BE2C (cell line): ENCODE measurements at places on chromosomes 1 and 21.
A peak's percentile ranks its signal among the peaks of the same experiment; 100 is the strongest.

GRCh38 chr1:39981945-39982344 lies 27.0 kb downstream of the MFSD2A start:
- no peak for DNase-seq

GRCh38 chr1:116356673-116357072 lies 16.4 kb upstream of the ATP1A1 start:
- DNase-seq, result no peak

DNA sequence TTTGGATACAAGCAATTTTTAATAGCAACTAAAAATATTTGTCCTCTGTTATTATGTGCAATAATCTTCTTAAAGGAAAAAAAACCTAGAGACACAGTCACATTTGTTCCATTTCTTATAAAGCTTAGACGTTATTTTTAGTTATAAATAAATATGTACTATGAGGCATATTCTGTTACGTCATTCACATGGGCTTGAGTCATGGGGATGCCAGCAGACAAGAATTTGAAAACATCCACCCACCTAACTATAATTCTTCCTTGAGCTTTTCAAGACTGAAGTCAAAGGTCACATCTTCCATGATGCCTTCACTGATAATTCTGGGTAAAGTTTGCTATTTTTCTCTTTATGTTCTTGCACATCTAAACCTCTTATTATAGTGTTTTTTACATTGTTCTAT lies 268.8 kb downstream of the KCTD3 start:
- DNase-seq, result no peak

DNA sequence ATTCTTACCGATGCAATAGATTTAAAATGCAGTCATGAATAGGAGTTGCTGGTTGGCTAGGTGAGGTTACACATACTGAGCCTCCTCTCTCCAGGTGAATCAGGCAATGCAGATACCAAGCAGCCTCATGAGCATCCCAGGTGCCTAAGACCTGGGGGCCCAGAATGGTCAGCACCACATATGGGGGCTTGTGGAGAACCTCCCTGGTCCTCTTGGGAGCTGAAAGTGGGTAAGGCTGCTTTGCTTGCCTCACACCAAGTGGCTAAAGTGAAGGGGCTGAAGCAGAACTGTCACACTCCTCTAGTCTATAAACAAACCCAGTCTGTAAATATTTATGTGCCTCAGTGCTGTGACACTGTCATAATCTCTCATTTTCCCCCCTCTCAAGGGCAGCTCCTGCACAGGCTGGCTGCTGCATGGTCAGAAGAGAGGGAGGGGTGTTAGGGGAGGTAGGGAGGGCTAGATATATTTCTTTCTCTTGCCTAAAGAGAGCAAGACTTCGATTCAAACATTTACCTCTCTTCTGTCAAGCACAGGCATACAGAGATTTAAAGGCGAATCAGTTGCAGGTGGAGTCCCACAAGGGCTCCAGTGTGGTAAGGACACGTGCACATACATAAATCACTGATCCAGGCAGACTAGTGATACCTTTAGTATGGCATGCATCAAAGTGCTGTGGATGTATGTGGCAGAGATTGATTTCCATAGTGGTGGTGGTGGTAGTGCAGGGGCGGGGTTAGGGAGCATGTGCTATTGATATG lies 157.9 kb upstream of the TNR start:
- no peak for DNase-seq

DNA sequence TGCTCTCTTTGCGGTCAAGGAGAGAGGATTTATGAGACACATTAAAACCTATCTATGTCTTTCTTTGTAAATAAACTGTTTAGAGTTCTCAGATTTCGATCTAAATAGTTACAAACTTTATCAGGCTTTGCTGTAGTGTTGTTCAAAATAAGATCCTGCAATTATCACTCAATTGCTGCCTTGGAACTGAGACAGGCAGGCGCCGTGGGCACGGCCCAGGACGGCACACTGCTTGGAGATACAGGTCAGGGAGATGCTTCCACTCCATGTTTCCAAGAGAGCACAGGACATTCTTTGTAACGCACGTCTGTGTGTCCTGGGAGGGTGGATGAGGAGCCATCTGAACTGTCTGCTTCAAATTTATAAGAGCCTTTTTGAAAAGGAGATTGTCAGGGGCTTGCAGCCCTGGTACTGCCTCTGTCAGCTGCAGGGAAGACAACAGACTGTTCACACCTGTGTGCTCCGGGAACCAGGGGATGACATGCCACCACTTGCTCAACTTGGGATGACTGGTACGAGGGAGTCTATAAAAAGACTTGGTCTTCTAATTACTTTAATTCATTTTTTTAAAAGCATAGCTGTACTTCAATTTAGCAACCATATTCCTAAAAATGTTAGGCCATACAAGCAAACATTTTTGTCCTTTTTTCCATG lies 472.9 kb upstream of the RUNX1 start:
- DNase-seq, result no peak

- DNase-seq, result no peak
These were observed 348.5 kb upstream of the ADAMTS5 start for GRCh38 chr21:27315373-27315772.

- no peak for DNase-seq
These were observed 623.9 kb upstream of the NR5A2 start for GRCh38 chr1:199403531-199404116.

- DNase-seq, result peak; percentile 77
These were observed 16.6 kb downstream of the RHBG start for GRCh38 chr1:156385534-156386031.

GRCh38 chr1:156502894-156503697 lies 2.5 kb upstream of the MEF2D start:
- no peak for DNase-seq

GRCh38 chr1:111672331-111672730 lies 52.7 kb downstream of the RAP1A start:
- no peak for DNase-seq

DNA sequence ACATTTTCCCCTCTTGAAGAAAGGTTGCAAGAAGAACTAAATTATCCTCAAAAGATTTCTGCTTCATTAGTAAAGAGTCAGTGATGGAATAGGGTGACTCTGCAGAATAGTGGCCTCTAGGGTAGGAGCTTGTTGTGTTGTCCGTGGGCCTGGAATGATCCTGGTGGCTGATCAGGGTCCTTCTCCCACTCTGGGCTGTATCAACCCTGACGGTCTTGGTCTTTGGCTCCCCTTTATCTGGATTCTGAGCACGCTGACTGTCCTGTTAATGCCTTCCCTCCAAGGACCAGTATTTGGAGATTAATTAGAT lies 36.9 kb upstream of the SRRM1 start:
- no peak for DNase-seq

GRCh38 chr1:7842517-7842916 lies 10.3 kb downstream of the UTS2 start:
- DNase-seq, result no peak

DNA sequence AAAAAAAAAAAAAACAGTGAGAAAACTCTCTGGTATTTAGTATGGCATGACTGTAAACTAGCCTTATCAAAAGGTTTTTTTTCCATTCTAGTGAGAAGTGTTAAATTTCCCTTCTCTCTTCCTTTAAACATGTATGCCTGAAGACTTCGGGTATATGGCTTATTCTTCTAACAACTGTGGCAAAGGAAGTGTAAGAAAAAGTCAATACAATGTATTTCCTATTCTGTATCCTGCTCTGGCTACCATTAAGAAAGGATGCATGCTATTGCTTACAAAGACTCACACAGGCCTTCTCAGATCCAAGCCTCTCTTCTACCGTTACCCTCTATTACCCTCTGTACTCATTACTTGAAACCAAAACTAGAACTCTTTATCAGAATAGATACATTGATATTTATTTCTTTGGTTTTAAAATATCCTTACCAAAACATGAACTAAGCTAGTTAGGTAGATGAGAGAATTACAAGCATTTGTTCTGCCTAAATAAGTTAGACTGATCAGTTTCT lies 8.4 kb downstream of the CEPT1 start:
- no peak for DNase-seq

- no peak for DNase-seq
These were observed 89.0 kb downstream of the NFIA start for GRCh38 chr1:61171346-61171745.

DNA sequence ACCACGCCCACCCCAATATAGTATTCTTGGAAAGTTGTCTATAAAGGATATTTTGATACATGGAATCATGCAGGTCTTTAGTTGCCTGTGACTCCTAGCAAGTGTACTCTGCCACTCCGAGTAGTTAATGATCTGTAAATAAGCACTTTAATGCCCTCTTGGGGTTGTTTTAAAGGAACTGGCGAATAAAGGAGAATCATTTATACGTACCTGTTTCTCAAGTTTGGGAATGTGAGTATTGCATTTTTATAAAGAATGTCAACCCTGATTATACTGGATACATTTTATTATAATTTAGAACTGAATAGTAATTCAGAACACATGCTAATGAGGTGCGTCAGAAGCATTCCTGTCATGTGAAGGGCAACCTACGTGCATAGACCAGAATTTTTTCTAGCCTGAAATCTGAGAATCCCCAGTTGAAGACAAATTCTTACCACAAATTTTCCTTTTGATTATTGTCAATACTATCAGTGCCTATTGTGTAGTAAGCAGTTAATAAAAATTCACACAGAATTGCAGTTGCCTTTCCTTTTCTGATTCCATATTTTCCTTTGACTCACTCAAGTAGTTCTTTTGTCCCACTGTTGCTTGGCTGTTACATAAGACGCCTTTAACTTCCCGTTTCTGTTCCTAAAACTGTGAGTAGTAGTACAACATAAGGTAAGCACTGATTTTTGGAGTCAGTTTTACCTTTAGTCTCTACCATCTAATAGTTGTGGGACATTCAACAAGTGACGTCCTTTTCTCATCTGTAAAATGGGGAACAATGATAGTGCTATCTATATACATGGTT lies 5.1 kb downstream of the AHCYL1 start:
- no peak for DNase-seq

DNA sequence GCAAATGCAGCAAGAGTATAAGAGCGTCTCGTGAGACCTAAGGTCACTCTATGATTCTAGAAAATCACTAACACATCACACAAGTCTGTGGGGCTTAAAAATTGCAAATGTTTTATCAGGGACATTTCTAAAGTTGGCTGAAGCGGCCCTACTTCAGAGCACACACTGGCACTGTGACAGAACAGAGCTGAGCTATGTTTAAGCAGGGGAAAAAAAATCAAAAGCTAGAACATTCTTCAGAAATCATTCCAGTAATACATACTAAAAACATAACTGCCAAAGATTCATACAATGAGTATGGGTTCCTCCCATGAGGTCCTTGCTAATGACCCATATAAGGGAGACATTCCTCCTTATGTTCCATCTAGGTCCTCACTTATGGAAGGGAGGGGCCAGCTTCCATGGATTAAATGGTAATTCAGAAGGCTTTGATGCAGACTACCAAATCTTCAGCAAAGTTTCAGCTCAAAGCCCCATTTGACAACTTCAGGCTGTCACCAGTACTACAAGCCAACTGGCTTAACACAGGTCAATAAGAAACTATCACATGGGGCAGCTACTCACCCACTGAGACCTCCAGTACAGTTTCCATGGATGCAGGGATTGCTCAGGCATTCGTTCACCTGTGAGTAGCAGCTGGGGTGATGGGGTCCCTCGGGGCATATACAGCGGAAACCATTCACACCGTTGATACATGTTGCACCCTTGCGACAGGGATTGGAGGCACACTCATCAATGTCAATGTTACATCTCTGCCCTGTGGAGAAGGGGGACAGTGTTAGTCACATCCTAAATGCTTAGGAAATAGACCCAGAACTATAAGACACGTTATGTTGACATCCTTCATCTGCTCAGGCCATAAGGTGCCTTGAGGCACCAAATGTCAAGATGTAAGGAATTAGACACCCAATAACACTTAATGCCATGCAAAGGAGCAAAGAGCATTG lies 58.4 kb upstream of the ADAM30 start:
- no peak for DNase-seq

GRCh38 chr1:21937372-21938121 lies 437 bp upstream of the HSPG2 start:
- peak; percentile 72 for DNase-seq

DNA sequence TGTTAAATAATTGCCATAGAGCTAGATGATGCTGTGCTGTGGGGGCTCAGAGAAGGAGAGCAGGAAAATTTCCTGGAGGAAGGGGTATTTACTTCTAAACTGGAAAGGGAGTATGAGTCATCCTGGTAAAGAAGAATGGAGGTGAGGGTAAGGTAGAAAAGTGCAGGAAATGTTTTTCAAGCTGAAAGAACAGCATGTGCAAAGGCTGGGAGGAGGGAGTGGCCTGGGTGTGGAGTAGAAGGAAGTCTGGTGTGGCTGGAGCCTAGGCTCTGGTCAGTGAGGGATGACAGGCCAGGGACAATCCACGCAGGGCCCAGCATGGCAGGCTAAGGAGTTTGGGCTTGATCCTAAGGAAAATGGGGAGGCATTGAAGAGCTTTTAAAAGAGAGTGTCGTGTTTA lies 45.9 kb downstream of the MATN1 start:
- DNase-seq, result no peak

DNA sequence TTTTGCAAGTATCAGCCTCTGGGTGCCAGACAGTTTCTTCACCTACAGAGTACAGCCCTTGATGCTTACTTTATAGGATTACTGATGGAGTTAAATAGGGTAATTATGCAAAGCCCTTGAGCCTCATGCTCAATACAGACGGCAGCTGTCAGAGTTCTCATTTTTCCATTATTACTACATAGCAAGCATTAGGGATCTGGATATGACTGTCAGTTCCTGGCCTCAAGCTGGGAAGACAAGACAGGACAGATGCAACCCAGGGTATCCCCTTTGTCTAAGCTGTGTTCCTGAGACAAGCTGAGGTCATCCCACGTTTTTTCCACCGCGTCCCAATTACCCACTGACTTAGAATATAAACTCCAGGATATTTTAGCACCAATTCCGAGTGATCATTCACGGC lies 94.4 kb downstream of the SLC35F3 start:
- no peak for DNase-seq

DNA sequence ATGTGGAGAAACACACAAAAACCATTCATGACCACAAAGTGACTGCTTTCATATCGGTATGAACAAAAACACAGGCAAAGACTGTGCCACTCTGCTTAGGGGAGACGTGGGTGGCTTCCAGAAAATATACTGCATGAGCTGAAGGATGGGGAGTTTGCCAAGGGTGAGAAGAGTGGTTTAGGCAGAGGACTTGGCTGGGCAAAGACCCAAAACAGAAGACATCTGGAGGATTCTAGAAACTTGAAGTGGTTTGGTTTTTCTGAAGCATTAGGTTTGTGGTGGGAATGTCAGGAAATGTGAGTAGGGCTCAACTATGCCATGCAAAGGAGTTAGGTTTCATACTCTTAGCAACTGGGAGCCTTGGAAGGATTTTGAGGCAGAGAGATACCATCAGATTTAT lies 26.6 kb upstream of the DNM3 start:
- no peak for DNase-seq

GRCh38 chr21:15066123-15066575 lies 1.3 kb upstream of the NRIP1 start:
- DNase-seq, result no peak
